ENCODE measurements at places on chromosomes 2 and 18.
A peak's percentile ranks its signal among the peaks of the same experiment; 100 is the strongest.

- no peak for DNase-seq
Observed at GRCh38 chr2:83054751-83055150, 1404.3 kb downstream of the SUCLG1 start.

DNA sequence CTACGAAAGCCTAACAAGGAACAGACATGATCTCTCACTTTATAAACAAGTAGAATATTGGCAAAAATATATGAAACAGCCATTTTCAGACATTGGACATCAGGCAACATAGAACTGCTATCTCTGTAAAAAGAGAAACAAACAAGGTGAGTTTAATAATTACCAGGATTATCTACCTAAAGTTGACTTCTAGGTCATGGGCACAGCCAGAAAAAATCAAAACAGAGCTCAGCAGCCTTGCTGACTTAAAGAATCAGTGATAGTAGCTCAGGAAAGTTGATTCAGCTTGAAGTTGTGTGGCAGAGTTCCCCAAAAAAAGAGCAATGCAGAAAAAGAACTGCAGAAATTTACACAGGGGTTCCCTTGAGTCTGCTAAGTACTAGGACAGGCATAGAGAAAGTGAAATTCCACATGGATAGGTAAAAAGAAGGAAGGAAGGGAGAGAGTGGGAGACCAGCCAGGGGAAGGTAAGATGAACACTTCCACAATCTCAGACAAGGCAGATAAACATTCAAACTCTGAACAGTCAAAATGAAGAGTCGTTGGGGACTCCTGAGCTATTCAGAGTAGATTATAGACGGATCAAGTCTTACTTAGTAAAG is 102.0 kb downstream of the EXOC6B start:
- no peak for DNase-seq

- DNase-seq = no peak
Observed at GRCh38 chr2:225171350-225171749, 129.1 kb upstream of the DOCK10 start.

DNA sequence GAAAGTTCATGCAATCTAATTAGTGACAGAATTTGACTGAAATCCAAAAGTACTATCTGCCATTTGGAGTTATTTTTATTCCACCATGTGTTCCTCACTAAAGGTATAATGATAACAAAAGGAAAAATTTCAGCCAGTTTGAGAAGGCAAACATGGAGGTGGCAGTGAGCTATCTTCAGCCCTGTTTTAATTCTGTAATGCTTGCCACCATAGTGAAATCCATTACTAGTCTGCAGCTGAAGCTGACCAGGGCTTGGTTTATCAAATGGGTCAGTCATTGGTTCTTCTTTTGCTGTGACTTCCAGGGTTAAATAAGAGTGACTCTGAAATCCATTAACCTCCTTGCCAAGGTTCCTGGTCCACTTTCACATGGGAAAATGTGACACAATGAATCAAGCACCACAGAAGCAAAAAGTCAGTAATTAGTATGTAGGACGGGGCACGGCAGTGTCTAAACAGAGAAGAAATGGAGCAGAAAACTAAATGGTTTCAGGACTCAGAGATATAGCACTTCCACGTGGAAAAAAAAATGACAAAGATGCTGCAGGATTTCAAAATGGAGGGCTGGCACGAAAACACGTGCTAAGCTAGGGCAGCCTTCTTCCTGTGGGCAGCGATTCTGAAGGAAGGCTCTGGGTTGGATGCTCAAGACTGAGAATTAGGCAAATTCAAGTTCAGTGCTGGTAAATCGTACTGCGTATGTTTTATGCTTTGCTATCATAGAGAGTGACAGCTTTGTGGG is 87.2 kb downstream of the EPHA4 start:
- DNase-seq = no peak

DNA sequence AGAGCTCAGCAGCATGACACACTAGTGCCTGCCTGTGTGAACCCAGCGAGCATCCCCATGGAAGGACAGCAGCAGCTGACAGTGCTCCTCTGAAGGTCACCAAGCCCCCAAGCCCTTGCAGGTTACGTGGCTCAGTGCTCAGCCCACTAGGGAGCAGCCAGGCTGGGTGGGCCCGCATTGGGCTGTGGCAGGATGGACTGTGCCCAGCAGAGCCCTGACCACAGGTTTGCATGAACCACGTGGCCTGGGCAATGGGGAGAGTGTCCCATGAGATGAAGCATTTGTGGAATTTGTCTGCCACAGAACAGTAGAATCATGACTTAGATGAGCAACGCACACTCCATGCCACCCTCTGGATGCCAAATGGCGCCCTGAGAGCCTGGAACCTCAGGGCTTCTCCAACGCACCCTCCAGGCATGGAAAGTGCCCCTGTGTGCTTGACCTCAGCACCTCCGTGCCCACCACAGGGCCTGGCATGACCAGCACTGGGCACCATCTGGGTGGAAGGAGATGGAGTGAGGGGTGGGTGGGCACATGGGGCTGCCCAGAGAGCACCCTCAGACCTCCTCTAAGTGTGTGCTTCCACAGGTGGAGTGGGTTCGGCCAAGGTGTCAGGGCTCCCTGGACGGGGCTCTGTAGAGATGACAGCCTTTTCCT is 216.1 kb upstream of the RAB6C start:
- DNase-seq = peak; percentile 21

DNA sequence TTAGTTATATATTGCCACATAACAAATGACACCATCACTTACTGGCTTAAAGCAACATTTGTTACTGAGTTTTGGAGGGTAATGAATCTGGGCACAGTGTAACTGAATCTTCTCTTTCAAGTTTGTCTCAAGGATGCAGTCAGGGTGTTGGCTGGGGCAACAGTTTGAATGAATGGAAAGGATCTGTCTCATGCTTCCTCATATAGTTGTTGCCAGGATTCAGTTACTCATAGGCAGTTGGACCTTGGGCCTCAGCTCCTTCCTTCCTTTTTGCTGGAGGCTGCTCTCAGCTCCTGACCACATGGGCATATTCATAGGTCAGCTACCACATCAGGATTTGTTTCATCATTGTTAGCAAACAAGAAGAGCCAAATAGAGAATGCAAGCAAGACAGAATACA is 466.1 kb upstream of the MC4R start:
- no peak for DNase-seq

GRCh38 chr2:217325251-217325650 is 465.4 kb upstream of the TNP1 start:
- no peak for DNase-seq
